Left renal pelvis (tissue), 4 donors: ENCODE measurements at places on chromosomes 7 and 10. TPM values are rescaled to one million over a fixed set of nuclear protein-coding genes. Genes with fewer than 3 reads are reported as not detected.

- no peak for DNase-seq
Observed at GRCh38 chr7:130444234-130444633, 3.4 kb upstream of the CEP41 start.

DNA sequence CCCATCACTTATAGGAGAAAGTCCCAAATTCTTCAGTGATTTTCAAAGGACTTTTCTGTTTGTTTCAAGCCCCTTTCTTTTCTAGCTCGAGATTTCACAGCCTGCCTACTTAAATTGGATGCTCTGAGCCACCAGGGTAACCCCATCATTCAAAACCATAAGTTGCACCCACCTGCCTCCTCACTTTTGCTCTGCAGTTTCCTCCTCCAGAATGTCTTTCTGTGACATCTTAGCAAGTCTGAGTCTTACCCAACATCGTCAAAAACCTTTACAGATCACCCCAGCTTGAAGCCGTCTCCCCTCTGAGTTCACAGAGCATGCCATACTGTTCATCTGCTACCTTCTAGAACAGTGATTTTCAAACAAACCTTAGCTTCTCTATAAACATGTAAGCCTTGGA is 64.3 kb upstream of the CACNB2 start:
- DNase-seq: no peak

DNA sequence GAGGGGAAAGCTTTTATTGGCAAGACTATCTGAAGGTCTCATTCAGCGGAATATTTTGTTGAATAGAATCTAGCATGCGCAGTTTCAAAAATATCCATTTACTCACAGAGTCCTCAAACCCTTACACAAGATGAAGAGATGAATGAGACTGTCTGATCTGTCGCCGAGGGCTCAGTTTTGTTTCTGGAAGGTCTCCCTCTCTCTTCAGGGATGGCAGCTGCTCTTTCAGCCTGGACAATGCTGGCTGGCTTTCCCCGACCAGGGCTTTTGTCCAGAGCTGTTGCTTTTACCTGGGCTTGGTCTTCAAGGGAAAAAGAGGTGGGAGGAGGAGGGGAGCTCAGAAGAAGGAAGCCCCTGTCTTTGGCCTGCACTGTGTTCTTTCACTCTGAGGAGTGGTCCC is 81.9 kb upstream of the BTBD16 start:
- no peak for DNase-seq

GRCh38 chr10:91493313-91493712 is 83.2 kb downstream of the HECTD2 start:
- DNase-seq: no peak

GRCh38 chr7:133561396-133561795 is 308.5 kb downstream of the EXOC4 start:
- no peak for DNase-seq

HYAL4 gene
- not detected for polyA plus RNA-seq
